ENCODE measurements at places on chromosomes 1 and 21.

DNA sequence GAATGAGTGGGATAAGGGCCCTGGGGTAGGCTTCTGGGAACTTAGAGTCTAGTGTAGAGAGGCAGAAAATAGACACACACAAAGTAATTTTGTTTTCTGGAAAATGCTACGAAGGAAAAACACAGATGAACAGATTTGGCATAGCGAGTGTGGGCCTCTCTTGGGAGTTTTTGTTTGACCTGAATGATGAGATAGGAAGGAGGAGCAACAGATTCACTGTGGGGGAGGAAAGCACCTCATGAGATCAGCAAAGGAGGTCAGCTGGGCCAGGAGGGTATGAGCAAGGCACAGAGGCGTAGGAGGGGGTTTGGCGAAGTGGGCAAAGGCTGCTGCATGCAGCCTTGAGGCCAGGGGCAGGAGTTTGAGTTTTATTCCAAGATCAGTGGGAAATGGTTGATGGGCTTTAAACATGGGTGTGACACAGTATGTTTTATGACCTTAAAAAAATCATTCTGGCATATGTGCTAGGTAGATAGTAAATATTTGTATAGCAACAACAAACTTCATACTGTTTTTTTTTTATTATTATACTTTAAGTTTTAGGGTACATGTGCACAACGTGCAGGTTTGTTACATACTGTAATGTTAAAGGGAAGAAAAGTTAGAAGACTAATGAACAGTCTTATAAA, 57.9 kb downstream of the FGGY start:
- DNase-seq, result no peak

GRCh38 chr1:94743862-94744261, 76.3 kb upstream of the SLC44A3 start:
- no peak for DNase-seq

DNA sequence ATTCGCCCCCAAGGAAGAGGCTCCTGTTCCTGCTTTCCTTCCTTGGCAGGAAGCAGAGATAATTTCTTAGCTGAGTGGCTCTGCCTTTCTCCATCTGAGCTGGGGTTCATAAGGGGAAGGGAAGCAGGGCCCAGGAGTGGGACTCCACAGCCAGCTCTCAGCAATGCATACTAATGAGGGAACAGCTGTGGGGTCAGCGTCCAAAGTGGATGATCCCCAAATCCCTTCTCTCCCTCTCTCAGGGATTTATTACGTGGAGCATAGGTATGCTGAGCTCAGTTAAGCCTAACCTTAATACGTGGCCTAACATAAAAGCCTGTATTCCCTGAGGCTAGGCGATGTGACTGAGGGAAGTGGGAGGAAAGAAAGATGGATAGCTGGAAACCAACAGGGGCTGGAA, 87.3 kb upstream of the CTTNBP2NL start:
- DNase-seq, result no peak

GRCh38 chr21:38806153-38806941, 618 bp downstream of the ETS2 start:
- no peak for DNase-seq

DNA sequence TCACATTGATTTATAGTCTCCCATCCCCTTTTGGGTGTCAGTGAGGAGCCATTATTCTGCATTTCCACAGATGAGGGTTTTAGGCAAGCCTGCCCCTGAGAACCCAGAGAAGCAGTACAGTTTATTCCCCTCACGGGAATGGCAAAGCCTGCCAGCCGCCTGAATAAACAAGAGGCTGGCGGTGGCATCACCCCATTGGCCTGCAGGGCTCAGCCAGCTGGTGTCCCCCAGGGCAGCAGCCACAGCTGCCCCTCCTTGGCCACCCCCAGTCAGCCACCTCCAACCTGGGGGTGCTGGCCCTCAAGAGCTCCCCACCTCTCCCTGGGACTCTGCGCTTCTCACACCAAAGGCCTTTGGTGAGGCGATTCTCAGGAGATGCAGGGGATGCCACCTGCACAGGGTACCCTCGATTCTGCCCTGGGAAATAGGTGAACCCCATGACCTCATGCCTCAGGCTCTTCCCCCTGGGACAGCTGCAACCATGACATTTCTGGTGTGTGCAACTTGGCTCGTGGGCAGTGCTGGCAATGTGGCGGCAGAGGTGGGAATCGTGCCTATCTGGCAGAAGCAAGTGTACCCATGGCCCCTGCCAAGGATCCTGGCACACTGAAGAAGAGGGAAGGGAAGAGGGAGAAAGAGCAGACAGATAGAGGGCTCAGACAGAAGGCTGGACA, 14.0 kb downstream of the OLFML2B start:
- DNase-seq, result no peak

DNA sequence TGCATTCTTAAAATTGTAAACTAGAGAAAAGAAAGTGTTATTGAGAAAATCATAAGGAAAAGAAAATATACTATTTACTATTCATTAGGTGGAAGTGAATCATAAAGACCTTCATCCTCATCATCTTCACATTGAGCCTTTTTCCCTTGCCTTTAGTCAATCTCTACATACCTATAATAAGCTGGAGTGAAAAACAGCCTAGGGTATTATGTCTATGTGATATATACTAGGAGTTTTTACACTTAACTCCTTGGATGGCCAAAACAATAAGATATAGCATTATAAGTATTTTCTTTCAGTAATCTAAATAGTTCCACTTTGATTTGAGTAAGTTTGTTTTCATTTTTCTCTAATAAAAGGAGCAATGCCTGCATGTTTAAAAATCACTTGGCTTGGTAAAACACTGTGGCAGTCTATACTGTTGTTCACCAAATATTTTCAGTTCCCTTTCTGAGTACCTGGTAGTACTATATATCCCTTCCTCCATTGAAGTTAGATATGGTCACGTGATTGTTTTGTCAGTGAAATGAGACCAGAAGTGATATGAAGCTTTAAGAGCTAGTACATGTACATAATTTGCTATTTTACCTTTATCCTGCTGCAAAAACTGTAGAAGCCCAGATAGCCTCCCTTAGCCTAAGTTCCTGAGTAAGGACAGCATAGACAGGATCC, 78.3 kb downstream of the CLEC20A start:
- DNase-seq, result no peak

DNA sequence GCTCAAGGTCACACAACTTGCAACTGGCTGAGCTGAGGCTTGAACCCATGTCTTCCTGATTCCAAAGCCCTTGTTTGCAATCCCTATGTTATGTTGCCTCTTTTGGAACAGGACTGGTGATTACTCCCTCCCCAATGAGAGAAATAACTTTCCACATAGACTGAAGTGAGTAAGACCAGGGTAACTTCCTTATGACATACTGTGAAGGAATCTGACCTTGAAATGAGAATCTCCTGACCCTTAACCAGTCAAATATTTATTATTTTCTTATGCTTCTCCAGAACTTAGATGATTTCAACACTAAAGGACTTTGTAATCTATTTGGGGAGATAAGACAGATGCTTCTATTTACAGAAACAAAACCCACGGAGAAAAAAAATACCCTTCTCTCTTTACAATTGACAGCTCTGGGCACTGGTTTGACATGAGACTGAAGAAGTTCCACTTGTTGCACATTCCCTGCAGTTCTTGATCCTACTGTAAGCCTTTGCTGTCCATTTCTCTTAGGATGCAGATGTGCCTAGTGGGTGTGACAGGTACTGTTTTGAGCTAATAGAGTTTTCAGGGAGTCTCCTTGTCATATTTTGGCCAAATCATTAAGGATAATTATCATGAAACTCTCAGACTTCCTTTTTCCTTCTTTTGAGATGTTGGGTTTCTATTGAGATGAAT, 3.9 kb upstream of the RPTN start:
- no peak for DNase-seq

DNA sequence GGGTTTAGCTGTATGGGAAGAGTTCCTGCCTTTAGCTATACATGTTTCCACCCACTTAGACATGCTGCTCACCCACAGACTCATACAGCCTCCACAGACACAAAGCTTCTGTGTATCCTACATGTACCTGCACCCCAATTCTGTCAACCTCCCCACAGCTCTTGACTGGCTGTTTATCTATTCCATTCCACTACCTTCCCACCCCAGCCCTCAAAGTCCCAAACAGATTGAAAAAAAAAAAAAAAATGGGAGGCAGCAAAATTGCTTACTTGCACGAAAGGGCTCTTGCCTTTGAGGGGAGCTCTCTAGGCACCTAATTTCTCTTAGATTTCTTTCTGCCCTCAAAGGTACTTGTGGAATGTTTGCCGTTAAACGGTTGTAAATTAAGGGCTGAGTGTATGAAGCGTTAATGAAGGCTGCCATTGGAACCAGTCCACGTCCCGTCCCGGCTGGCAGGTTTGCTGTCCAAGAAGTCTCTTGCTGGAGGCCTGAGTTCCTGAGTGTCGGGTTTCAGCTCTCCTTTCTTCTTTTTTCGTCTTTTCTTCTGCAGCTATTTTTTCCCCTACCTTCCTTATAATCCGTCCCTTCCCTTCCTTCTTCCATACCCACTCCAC, 43.6 kb downstream of the PBX1 start:
- DNase-seq, result no peak
